Activated CD4-positive, alpha-beta T cell treated with anti-CD3 and anti-CD28 coated beads, Interleukin-2, amount 50 U/mL, for 16 hours (primary cell): ENCODE measurements at places on chromosomes 16 and 17.

GRCh38 chr16:23141959-23142740 is 7.1 kb downstream of the USP31 start:
- DNase-seq: no peak

- peak; percentile 36 for DNase-seq
Measured at GRCh38 chr17:31052187-31052889, 42.4 kb upstream of the NF1 start.

GRCh38 chr17:27376637-27377547 is 79.4 kb upstream of the KSR1 start:
- no peak for DNase-seq

GRCh38 chr17:5773816-5774360 is 189.6 kb upstream of the NLRP1 start:
- DNase-seq: no peak

DNA sequence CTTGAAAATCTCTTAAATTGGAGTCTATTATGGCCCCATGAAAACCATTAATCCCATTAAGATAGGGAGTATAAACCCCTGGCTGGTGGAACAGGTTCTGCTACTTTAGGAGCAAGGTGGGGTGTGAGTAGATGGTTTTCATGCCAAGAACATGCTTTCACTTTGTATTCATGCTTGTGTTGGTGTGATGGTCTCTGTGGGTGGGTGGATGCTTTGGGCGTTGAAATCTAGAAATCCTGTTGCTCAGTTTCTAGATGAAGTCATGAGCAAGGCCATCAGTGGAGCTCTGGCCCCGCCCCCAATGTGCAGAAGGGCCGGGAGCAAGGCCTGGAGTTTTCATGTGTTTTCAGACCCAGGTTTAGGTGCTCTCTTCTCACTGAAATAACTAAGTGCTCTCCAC is 20.1 kb downstream of the PLD6 start:
- peak; percentile 77 for DNase-seq

DNA sequence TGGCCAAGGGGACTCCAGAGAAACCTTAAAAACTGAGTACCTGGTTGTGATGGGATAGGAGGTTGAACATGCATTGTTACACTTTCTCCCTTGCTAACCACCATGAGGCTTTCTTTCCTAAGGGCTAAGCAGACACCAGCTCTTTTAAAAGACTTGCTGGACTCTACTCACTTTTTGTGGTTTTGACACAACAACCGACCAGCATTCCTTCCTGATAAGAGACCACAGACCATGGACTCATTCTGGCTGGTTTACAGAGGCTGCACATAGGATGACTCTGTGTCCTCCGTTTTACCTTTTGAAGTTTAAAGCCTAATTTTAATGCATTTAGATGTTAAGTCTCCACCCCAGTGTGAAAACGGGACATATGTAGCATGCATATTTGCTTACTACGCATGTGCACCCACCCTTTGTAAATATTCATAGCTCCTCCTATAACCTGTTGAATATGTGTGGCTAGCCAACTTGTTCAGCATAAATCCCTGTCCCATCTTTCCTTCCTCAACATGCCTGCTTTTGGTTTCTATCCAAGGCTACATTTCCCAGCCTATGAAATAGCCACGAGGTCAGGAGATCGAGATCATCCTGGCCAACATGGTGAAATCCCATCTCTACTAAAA is 475.9 kb downstream of the GRIN2A start:
- DNase-seq: no peak

GRCh38 chr17:75325348-75325747 is 36.1 kb upstream of the SLC25A19 start:
- DNase-seq: no peak

GRCh38 chr17:73384926-73385325 is 73.1 kb upstream of the CDC42EP4 start:
- no peak for DNase-seq

GRCh38 chr17:68353111-68353521 is 61.8 kb downstream of the ARSG start:
- DNase-seq: peak; percentile 34

- no peak for DNase-seq
Measured at GRCh38 chr16:12294471-12294870, 317.9 kb downstream of the SNX29 start.
